Muscle of leg (tissue), 16 donors: ENCODE measurements at places on chromosomes 6 and 20. TPM values are rescaled to one million over a fixed set of nuclear protein-coding genes. Genes with fewer than 3 reads are reported as not detected.

The CRISP2 gene
- polyA plus RNA-seq: not detected

The GSTA1 gene
- polyA plus RNA-seq: 0.46 TPM

The VPS16 gene
- polyA plus RNA-seq: 23.1 TPM

The ALDH5A1 gene
- polyA plus RNA-seq: 8.2 TPM

The FAM217A gene
- 0.83 TPM for polyA plus RNA-seq

The CALHM6 gene
- 4.9 TPM for polyA plus RNA-seq

The DAAM2 gene
- 35.2 TPM for polyA plus RNA-seq

The ITPR3 gene
- 8.0 TPM for polyA plus RNA-seq

The NOX3 gene
- not detected for polyA plus RNA-seq

The OOEP gene
- not detected for polyA plus RNA-seq

The SCRT2 gene
- not detected for polyA plus RNA-seq

The HACE1 gene
- 10.2 TPM for polyA plus RNA-seq

The LY6G6D gene
- polyA plus RNA-seq: 0.65 TPM

The NKAIN4 gene
- polyA plus RNA-seq: 28.9 TPM

The PNLDC1 gene
- 0.49 TPM for polyA plus RNA-seq

The HRH3 gene
- 0.24 TPM for polyA plus RNA-seq

The SLC22A16 gene
- 0.15 TPM for polyA plus RNA-seq

The GLP1R gene
- polyA plus RNA-seq: not detected

The LAMA5 gene
- 93.7 TPM for polyA plus RNA-seq

The GPLD1 gene
- 2.0 TPM for polyA plus RNA-seq

The AKAP7 gene
- 13.3 TPM for polyA plus RNA-seq

The DDX43 gene
- polyA plus RNA-seq: 0.38 TPM

The PTK6 gene
- 0.45 TPM for polyA plus RNA-seq

The KCNK16 gene
- polyA plus RNA-seq: not detected

The NKX2-4 gene
- polyA plus RNA-seq: not detected

The ELOVL2 gene
- 3.0 TPM for polyA plus RNA-seq

The UBE2J1 gene
- polyA plus RNA-seq: 38.3 TPM

The HCK gene
- 4.4 TPM for polyA plus RNA-seq

The PBOV1 gene
- polyA plus RNA-seq: 0.10 TPM

The WFDC5 gene
- polyA plus RNA-seq: not detected

The CST1 gene
- not detected for polyA plus RNA-seq

The TMEM170B gene
- polyA plus RNA-seq: 6.1 TPM

The ALDH8A1 gene
- 0.65 TPM for polyA plus RNA-seq

The INSM1 gene
- 0.16 TPM for polyA plus RNA-seq

The MYH7B gene
- polyA plus RNA-seq: 84.4 TPM

The PLAGL1 gene
- polyA plus RNA-seq: 207 TPM
